Ecto neural progenitor cell (in vitro differentiated cells): ENCODE measurements at places on chromosomes 16 and 17.

GRCh38 chr17:50837980-50838954 is 2.9 kb downstream of the WFIKKN2 start:
- no peak for DNase-seq

DNA sequence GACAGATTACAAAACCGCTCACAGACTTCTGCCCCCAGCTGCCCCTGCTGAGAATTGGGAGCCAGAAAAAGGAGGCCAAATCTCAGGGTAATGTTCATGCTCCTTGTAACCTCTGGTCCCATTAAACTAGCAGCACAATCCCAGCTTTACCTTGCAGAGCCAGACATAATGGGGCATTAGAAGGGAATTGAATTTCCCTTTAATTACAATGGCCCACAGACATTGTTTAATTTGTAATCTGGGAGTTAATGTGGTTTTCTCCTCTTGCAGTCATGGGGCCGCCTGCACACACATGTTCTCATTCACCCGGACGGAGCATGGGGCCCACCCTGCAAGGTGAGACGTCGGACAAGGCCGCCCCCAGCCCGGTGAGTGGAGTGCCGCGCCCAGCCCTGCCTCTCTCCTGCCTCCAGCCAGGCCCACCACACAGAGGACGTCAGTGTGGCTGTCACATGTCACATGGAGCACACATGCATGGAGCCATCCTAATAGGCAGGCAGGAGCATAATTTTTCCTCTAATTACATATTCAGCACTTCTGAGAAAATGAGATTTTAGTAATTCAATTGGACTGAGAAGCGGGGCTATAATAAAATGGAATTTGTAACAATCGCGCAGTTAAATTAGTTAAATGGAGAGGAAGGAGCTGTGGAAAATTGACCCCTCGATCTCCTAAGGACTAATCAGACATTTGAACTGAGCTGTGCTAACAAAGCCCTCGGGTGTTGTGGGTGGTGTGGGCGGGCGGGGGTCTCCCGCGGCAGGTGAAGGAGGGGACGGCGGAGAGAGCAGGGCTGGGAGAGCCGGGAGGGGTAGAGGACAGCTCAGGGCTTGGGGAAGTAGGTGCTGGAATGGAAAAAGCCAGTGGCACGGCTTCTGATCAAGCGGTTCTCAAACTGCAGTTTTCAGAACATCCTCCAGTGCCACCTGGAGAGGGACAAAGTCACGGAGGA is 87.7 kb downstream of the ENGASE start:
- DNase-seq: no peak

GRCh38 chr16:9092282-9092977 is 986 bp downstream of the HAPSTR1 start:
- DNase-seq: peak; percentile 69

DNA sequence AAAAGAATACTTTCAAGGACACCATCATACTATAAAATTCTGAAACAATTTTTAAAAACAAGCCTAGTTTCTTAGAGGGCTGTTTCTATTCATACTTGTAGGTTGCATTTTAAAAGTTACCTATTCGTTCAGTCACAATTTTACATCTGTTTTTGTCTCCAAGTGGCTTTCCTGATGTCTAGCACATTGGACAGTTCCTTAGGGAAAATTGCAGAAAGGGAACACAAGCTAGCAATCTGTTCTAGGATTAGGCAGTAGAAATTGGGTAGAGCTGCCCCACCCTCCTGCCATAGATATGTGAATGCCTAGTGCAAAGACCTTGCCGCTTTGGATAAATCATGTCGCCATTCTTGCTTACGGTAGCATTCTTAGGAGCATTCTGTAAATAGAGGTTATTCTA is 358.9 kb downstream of the RBFOX1 start:
- no peak for DNase-seq

DNA sequence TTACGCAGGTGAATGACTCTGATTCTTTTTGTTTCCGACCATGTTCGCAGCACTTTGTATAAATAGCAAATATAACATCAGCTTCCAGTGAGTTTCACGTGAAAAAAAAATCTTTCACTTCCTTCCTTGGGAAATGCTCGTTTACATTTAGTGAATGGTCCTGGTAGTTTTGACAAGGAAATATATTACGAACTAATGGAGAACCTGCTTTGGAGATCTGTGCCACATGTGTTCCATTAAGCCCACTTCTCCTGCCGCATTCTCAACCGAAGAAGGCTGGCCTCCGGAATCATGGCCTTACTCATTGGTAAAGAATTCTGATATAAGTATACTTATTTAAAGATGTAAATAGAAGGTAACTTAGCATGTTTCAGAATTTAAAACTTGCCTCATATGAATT is 3.6 kb downstream of the CRAMP1 start:
- DNase-seq: no peak

DNA sequence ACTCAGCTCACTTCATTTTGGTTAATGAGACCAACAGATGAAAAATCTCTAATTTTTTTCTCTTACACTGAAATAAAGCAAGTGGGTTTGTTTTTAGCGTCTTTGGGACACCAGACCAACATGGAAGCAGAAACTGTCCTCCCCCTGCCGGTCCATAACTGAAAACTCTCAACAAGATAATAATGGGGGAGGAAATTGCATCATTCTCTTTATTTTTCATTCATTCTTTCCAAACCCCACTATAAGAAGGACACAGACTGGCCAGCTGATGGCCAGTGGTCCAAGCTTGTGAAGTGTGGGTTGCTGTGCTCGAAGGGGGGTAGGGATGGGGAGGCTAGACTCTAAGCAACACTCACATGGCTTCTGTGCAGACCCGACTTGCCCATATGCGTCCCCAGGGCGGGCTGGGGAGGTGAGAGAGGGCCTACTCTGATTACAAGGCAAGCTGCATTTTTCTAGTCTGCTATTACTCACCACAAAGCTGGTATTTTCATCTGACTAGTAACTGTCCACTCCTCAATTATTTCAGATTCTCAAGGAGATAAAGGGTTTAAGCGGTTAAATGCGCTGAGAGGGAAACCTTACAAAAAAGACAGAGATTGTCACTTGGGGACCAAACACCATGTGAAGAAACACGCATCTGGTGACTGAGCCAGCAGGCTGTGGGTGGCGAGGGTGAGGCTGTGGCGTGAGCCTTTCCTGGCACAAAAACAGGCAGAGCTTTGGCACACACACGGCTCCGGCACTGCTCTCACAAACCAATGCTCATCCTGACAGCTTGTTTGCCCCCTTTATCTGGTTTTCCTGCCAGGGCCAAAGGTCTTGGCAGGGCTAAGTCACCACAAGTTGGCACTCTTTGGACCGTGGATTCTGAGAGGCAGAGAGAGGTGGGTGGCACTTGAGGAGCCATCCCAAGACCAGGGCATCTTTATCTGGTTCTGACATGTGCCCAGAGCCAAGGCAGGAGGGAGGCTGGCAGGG is 38.2 kb downstream of the MARF1 start:
- DNase-seq: no peak

DNA sequence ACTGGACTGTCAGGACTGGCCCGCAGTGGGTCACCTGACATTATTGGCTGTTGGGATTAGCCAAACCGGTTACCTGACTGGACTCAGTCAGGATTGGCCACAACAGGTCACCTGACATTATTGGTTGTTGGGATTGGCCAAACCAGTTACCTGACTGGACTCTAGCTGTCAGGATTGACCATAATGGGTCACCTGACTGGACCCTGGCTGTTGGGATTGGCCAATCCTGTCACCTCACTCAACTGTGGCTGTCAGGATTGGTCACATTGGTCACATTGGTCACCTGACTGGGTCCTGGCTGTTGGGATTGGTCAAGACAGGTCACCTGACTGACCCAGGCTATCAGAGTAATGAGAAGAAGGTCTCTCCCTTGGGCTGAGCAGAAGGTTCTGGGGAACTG is 207.7 kb upstream of the SDK2 start:
- no peak for DNase-seq

GRCh38 chr16:5032748-5033167 is 977 bp downstream of the NAGPA start:
- DNase-seq: no peak

DNA sequence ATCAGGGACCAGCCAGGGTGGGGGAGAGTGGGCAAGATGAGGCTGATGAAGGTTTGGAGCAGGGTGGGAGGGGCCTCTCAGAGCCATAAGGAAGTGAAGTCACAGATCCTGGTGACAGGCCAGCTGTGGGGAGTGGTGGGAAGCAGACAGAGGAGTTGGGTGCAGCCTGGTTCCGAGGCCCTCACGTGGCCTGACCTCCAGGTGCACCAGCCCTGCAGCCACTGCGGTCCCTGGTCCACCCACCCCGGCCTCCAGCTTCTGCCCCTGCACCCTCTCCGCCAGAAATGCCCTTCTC is 3.9 kb upstream of the ZFPM1 start:
- no peak for DNase-seq

DNA sequence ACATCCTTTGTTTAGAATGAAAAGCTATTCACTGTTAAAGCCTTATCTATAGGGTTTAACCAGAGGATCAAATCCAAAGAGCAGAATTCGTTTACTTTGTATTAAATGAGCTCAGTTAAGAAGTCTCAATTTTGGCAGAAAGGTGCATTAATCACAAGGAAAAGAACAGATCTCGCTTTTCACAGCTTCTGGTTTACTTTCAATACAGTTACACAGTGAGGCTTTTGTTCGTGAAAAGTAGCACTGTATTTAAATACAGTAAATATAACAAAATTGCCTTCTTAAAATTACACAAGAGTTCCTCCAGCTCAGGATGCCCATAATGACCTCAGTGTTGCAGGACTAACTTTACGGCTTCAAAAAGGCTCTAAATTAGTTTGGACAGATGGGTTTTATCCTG is 669.1 kb upstream of the SALL1 start:
- no peak for DNase-seq

DNA sequence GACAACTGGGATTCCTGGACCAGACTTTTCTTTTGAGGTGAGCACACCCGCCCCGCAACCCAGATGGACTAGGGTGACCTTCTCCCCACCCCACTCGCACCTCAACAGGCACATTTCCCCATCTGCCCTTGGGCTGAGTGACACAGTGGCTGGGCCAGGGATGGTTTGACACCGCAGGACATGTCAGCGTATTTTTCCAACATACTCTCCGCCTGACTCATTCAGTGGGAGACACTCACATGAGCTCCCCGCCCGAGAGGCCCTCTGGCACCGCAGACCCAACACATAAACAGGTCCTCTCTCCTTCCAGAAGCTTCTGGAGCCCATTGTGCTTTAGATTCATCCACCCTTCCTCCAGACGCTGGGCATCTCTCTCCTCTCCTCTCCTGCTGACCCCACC is 69.4 kb downstream of the ZDHHC7 start:
- no peak for DNase-seq
